ENCODE measurements at places on chromosomes 11 and 22.
A peak's percentile ranks its signal among the peaks of the same experiment; 100 is the strongest.

DNA sequence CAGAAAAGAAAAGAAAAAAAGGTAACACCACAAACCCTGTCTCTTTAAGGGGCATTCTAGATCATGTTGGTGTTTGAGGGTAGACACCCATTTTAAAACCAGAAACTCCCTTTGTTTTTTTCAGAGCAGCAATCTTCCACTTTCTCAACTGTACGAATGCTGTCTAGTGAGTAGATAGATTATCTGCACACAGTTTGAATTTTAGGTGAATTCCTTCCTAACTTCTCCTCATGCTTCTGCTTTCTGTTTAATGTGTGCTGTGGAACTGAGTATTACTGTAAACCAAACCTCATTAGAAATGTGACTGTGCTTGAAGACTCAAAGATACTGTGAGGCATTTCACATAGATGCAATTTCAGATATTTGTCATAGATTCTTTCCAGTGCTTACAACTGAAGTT lies 102.4 kb downstream of the PRMT3 start:
- DNase-seq = no peak

GRCh38 chr11:33608386-33608785 lies 92.2 kb downstream of the C11orf91 start:
- DNase-seq = no peak

DNA sequence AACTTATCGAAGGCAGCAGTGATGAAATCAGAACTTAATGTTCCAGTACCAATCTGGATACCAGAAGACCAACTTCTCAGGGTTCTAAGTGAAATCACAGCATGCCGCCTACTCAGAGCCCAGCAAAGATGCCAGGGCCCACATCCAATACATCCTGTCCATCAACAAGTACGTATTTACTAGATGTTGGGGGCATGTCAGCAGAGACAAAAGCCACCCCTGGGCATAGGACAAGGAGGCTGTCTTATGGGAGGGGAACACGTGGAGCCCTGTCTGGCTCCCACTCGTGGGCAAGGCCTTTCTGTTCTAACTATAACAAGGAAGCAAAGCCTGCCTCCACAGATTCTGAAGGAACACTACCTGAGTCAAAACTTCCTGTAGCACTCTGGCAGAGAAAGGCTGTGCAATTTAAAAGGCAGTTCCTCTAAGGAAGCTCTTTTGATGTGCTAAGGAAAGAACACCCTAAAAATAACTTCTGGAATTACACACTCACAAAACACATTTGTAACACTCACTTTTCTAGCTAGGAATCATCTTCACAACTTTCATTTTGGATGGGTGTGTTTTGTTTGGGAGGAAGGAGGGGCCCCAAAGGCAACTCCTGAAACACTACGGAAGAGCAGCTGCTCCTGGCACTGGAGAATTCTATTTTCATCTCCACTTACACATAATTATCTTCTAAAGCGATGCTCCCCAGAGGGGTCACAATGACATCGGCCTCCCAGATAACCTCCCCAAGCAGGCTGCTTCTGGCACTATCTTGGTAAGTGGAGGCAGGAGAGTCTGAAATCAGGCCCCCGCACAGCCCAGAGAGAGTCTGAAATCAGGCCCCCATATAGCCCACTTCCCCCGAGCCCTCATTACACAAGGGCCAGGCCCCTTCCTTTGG lies 14.2 kb downstream of the SMCO4 start:
- DNase-seq = no peak

DNA sequence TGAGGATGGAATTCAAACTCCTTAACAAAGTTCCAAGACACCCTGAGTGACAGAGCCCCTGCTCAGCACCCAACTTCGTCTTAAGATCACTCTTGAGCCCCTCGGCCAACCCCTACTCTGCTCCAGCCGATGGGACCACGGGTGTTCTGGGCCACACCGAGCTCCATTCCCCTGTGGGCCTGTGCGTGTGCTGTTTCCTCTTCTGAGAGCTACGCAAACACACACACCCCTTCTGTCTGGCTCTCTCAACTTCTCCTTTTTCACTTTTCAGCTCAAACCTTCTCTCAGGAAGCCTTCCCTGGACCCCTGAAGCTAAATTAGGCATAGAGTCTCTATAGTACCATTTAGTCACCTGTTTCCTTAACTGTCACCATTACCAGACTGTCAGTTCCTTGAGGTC lies 37.5 kb upstream of the NNMT start:
- DNase-seq = no peak

DNA sequence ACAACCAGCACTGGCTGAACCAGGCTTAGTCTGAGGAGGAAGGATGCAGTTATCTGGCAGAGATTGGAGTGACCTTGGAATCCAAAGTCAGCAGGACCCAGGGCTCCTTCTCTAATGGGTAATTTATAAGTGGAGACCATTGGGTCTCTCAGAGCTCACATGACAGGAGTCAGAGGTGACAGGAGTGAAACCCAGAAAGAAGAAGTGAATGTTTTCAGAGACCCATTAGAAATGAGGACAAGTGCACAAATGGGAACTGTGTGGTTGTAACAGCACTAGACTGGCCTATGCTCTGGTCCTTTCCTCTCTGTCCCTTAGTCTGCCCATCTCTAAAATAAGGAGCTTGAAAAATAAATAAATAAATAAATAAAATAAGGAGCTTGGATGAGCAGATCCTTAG lies 107.4 kb downstream of the SERGEF start:
- no peak for DNase-seq

DNA sequence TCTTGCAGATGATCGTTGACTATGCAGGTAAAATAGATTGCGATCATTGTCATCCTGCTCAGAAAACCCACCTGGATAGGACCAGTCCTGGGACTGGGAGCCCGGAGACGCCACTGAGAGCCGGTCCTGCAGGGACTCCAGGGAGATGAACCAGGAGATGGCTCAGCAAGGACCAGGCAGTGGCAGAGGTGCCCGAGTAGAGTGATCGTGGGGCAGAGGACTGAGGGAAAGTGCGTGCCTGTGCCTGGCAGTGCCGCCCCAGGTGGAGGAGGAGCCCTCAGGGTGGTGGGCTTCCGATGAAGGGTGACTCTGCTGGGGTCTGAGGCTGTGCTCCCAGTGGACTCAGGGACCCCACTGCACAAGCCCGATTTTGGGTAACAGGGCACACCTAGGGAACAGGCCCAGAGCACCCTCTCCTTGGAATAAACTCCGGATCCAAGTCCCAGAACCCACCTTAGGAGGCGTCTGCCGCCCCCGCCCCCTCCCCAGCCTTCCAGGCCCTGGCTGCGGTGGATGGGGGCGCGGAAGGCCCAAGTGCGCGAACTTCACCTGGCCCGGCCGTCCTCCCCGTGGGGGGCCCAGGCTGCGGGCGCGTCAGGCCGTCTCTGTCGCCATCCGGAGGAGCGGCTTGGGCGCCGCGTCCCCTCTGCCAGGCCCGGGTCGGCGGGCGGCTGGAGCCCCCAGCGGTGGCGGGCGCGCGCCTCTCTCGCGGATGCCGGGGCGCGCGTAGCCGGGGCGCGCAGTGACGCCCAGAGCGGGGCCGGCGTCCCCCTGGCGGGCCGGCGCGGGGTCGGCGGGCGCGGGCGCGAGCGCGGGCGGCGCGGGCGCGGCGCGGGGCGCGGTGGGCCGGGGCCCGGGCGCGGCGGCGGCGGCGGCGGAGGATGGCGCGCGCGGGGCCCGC lies 1338.8 kb downstream of the BRD1 start:
- no peak for DNase-seq

- no peak for DNase-seq
Measured at GRCh38 chr22:49738566-49738965, 89.1 kb downstream of the BRD1 start.

DNA sequence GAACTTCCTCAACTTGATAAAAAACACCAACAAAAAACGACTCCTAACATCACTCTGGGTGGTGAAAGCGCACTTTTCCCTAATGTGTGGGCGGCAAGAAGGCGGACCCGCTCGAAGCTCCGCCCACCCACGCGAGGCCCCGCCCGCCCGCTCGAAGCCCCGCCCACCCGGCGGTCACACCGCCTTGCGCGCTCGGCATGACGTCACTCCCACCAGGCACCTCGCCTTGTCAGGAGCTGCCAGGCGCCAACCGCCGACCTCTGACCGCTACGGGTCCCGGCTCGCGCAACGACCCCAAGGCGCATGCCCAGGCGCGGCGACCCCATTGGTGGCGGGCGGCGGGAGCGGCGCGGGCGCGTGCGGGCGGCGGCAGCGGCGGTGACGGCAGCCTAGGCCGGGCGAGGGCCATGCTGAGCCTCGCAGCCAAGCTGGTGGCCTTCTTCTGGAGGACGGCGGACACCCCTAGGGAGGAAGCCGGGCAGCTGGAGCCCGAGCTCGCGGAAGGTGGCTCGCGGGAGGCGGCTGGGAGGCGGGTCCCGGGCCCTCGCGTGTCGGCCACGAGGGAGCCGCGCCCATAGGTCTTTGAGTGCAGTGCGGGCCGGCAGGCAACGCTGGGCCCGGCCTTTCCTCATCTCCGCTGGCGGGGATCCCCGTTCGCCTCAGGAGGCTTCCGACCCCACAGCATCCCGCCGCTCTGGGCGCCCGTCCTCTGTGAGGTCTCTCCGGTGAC lies at the start of gene MOV10L1:
Gene MOV10L1, plus strand, starts transcription at position 325 of the 730 bp plus-strand sequence. Its CDS starts 83 bp downstream, at position 408.
- DNase-seq = no peak

- DNase-seq = no peak
Measured at GRCh38 chr11:112229746-112230433, 3.7 kb downstream of the PTS start.

- peak; percentile 22 for DNase-seq
Measured at GRCh38 chr11:106077609-106078455, at the start of gene AASDHPPT. Gene AASDHPPT (plus strand): TSS chr11:106077662. CDS start chr11:106077711, 49 bp downstream.

GRCh38 chr11:2215230-2215560 lies 43.6 kb upstream of the TH start:
- no peak for DNase-seq

DNA sequence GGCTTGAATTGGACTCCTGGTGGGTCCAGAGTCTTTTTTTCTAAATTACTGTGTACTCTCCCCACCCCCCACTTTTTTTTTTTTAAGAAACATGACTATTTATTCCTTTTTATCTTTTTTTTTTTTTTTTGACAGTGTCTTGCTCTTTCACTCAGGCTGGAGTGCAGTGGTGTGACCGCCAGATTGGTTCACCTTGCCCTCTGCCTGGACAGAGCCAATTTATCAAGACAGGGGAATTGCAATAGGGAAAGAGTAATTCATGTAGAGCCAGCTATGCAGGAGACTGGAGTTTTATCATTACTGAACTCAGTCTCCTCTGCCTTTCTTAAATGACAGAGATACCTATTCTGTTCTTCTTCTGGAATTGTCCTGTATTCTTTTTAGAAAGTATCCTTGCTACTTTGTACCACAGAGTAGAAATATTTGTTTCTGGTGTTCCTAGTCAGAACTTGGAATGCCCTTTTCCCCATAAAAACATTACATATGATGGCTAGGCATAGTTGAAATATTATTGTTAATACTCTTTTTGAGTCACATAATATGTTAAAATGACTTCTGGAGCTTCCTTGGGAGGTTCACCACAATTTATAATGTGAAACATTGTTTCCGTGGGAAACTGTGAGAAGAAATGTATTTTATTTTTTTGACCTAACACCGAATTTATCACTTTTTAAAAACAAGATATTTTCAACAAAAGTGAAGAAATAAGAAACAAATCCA lies 95.6 kb downstream of the UVRAG start:
- DNase-seq = no peak

DNA sequence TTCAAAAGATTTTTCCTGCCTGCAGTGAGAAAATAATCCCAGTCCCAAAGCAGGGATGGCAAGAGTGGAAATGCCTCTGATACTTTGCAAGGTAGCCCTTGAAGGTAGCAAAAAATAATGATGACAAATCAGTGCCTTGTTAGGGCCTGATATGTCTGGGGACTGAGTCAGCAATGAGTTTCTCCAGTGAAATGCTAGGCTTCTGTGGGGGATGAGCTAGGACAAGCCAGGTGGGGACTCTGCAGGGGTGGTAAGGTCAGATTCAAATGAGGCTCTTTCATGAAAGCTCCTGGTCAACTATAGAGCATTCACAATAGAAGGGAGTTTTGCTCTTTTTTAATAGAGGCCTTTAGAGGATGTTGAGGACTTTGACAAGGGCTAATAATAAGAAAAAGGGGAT lies 77.7 kb downstream of the ME3 start:
- no peak for DNase-seq

GRCh38 chr11:69130654-69131053 lies 25.1 kb upstream of the SMIM38 start:
- no peak for DNase-seq

DNA sequence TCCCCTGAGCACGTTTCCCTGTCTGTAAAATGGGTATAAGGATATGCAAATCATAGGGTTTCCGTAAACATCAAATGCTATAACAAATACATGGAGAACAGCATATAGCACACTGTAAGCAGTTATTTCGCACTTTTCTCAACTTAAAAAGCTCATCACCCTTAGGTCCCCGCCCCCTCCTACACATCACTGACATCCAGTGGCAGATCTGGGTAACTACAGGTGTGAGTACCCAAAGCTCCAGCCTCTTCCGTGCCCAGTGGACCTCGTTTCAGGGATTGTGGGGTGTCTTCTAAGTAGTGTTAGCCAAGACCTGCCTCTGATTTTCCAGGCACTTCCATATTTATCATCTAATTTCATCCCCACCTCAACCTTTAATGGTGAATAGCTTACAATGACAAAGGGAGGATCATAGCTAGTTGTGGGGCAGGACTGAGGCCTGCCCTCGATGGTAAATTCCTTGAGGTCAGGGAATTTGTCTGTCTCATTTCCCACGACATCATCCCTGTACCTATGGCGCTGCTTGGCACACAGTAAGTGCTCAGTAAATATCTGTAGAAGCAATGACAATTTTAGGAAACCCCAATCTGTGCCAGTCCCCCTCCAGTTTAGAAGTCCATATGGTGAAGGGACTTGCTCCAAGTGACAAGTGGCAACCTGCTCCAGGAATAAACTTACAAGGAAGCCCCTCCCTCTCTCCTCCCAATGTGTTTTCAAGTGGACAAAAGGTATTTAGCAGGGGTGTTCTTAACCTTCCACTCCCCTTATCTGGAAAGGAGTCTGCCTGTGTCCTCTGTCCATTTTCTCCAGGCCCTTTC lies 340.5 kb downstream of the TENM4 start:
- no peak for DNase-seq

DNA sequence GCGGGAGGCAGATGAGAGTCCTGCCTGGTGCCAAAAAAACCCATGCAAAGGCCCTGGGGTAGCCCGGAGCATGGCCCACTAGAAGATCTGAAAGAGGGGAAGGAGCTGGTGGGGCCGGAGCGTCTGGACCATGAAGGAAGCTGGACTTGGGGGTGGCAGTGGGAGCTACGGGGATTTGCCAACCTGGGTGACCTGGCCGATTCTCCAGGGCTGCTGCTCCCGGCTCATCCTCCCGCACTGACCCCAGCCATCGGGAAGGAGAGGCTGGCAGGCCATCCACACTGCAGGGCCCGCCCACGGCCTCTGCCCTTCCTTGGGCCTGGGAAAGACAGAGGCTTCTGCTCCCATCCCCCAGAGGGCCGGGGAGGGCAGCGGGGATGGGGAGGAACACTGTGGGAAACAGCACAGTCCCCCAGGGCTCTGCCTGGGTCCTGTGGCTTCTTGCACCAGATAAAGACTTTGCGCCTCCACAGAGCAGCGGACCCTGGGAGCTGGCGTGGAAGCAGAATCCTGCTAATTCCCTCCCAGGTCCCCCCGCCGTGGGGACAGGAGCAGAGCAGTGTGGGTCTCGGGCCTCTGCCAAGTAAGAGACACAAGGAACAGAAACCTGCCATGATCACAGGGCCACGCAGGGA lies 87.1 kb upstream of the LINC01488 start:
- DNase-seq = no peak

Measured in stimulated activated CD4-positive, alpha-beta T cell treated with anti-CD3 and anti-CD28 coated beads, Interleukin-15, amount 100 ng/mL, for 1 hour (primary cell).